GM23248 (cell line): ENCODE measurements at places on chromosomes 11 and 22. TPM values are rescaled to one million over a fixed set of nuclear protein-coding genes. Genes with fewer than 3 reads are reported as not detected.

DNA sequence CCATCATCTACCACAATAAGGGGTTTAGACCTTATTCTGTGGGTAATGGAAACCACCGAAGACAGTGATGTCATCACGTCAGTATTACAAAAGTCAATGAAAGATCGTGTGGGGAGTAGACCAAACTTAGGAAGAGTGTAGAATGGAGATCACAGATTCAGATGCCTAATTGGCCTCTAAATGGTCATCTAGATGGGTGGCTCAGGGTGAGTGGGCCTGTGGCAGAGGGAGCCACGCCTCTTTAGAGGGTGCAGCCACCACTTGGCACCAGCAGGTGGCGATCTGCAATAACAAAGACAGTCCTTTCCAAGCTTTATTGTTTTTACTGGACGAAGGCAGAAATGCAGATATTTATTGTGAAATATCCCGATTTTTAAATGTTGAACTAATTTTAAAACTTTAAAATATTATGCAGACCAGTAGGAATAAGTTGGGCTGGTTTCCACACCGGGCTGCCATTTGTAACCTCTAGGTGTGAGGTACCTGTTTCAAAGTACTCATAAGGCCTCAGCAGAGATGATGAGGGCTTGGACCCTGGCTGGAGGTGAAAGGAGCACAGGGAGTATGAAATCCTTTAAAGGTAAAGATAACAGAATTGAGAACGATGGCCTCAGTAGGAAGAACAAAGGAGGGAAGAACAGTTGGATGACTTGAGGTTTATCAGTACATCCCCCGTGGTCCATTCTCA, 222.0 kb downstream of the DBX1 start:
- peak; percentile 82 for DNase-seq

- DNase-seq = no peak
Measured at GRCh38 chr11:3213659-3214419, 4.8 kb downstream of the MRGPRG start.

GRCh38 chr22:43275545-43276317, 67.4 kb downstream of the SCUBE1 start:
- no peak for DNase-seq

- DNase-seq = no peak
Measured at GRCh38 chr11:118334745-118335144, 7.8 kb downstream of the CD3D start.

DNA sequence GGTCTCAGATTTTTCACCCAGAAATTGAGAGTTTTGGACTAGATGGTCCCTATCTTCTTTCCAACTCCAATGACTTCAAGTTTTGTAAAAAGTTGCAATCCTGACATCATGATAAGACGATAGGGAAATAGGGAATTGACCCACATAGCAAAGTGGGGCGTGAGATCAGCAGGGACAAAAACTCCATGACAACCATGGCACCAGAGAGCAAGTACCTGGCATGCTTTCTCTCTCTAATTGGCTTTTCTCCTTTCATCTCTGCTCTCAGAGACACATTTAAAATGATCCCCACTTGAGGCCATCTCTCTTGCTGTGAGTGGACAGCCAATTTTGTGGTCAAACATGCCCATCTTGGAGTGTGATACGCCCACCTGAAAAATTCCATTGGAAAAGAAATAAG, at the start of gene OR5AN1:
Gene OR5AN1 (plus strand): TSS at position 301 of the 400 bp plus-strand sequence. CDS start 5,564 bp downstream, outside the sequence.
- DNase-seq = no peak

DNA sequence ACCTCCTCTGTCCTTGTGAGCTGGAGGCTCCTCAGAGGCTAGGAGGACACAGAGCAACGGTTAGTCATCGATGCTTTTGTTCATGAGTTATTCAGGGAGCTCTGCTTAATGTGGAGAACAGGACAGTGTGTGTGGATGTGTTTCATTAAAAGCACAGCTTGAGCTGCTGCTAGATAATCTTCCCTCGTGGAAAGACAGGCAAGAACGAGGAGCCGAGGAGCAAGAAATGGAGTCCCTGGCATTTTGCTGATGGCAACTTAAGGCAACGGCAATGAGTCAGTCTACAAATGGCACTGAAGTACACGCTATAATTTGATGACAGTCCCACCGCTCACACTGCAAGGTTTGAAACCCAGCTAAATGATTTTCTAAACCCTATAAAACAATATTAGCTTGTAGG, 106.2 kb downstream of the IGLL1 start:
- peak; percentile 9 for DNase-seq

DNA sequence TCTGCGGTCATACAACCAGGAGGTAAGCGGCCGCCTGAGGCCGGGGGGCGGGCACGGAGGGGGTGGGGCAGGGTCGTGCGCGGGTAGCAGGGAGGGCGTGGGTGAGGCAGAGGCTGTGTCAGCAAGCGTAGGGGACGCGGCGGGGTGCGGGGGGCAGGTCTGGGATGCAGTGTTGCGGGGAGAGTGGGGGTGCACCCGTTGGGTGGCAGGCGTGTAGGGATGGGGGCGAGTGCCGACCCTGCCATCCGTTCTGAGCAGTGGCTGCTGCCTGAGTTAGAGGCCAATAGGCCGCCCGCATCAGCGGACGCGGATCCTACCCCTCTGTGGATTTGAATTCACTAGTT, 1.4 kb downstream of the RIC8A start:
- no peak for DNase-seq

- no peak for DNase-seq
Measured at GRCh38 chr11:59437770-59438169, 1.5 kb downstream of the OR5A1 start.

Gene PANX2
- under 0.01 TPM in 1 of 2 replicates, not detected in the other for total RNA-seq

Gene JHY
- total RNA-seq = 5.1 and 7.3 TPM in 2 replicates

Gene ROM1
- total RNA-seq = 3.4 and 6.5 TPM in 2 replicates
